ENCODE measurements at places on chromosomes 6 and 20.
A peak's percentile ranks its signal among the peaks of the same experiment; 100 is the strongest.

DNA sequence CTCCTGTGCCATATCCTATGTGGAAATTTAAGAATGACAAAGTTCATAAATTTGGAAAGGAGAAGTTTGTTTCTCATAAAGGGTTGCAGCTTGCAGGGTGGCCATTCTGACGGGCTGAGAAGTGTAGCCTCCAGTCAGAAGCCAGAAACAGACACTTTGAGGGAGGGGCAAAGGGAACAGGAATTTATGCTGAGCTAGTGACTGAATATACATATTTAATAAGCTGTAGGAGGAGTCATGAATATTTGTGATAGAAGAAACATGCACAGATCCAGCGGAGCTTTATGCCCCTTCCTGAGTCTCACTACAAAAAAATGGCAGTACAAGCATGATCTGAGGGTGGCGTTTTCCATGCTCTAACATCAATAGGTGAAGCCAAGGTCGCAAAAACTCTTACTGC is 798.3 kb downstream of the KIF16B start:
- DNase-seq: no peak

GRCh38 chr6:41693281-41694240 is 41.8 kb downstream of the TFEB start:
- no peak for DNase-seq

DNA sequence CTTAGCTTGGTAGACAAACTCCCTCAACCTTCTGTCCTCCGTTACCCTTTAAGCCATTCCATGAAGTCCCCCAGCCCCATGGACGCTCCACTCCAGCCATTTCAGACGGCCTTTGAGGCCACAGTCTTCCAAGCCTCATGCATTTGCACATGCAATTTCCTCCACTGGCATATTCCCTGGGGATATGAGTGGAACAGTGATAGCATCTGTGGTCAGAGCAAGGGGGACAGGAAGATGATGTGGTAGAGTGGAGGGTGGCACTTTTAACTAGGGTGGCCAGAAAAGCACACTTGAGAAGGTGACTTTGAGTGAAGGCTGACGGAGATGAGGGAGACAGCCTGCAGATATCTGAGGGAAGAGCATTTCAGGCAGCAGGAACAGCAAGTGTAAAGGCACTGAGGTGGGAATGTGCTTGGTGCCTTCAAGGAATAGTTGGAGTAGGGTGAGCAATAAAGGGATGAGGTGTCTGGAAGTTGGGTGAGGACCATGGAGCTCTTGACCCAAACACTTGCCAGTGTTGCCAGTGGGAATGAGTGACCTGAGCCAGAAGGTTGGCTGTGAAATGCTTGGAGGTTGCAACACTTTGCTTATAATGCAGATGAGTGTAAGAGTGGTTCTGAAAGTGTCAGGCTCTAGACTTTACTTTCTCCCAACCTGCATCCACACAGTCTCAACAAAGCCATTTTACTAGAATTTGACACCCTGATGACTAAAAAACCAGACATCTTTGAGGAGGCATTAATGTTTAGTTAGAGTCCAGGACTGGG is 275.6 kb upstream of the SUPT3H start:
- DNase-seq: no peak

- DNase-seq: no peak
Observed at GRCh38 chr6:11543919-11544518, 6.5 kb downstream of the TMEM170B start.

GRCh38 chr20:63775096-63775978 is 35.8 kb downstream of the SLC2A4RG start:
- DNase-seq: peak; percentile 25

- DNase-seq: no peak
Observed at GRCh38 chr6:34795836-34796425, 4.0 kb downstream of the BLTP3A start.

GRCh38 chr20:32588040-32588439 is 2.9 kb upstream of the NOL4L start:
- no peak for DNase-seq

- DNase-seq: no peak
Observed at GRCh38 chr6:24631671-24632070, 14.3 kb downstream of the KIAA0319 start.

- DNase-seq: no peak
Observed at GRCh38 chr6:54920628-54921027, 74.1 kb downstream of the FAM83B start.

DNA sequence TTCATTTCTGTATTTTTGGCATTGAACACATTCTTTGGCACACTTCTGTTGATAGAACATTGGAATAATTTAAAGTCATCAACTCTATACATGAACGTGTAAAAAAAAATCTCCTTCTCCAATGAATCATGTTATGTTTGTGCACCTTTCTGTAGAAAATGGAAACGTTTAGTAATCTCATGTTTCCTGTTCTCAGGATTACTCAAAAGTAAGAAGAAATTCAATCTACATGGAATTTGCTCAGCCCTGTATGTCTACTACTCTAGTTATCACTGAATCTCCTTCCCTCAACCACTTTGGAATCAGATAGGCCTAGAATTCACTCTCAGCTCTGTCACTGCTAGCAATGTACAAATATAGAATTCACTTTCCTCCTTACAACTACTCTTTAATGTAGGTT is 103.6 kb downstream of the COL21A1 start:
- no peak for DNase-seq

GRCh38 chr6:91088515-91088914 is 501.6 kb upstream of the MAP3K7 start:
- DNase-seq: no peak

Measured in stimulated activated CD8-positive, alpha-beta memory T cell treated with anti-CD3 and anti-CD28 coated beads, Interleukin-7, amount 100 ng/mL, for 1 hour (primary cell).